Hindlimb muscle (tissue), 1 donor: ENCODE measurements at places on chromosomes 12 and 14.

GRCh38 chr14:95039259-95039992 is 117.9 kb downstream of the DICER1 start:
- no peak for DNase-seq

GRCh38 chr14:36944307-36945010 is 227.9 kb downstream of the SLC25A21 start:
- no peak for DNase-seq

- DNase-seq: no peak
These were observed 691.8 kb downstream of the FLRT2 start for GRCh38 chr14:86221755-86222154.

DNA sequence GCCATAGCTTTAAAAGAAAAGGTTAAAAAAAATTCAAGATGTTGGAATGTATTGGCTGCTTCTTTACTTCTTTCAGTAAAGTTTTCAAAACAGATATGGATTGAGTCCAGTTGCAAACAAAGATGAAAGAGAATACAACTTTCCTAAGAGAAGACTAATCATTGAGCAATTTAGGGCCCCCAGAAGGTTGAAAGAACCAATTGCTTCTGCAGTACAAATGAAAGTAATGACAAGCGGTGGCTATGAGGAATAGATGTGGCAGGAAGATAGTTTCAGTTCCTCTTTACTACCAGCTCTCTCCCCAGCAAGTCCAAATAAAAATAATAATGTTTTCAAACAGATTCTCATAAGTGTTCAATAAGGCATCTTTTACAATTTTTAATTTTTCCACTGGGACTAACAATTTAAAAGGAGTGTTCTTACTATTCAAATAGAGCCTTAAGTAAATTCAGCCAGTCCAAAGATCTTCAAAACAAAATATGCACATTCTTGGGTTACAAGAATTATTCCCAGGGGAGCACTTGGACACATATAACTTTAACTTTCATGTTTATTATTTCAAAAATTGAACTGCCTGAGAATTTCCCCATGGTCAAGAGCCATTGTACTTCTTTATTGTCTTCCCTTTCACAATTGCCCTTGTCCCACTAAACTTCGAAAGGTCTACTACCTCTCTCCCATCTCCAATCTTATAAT is 62.3 kb upstream of the PPP1R12A start:
- no peak for DNase-seq

DNA sequence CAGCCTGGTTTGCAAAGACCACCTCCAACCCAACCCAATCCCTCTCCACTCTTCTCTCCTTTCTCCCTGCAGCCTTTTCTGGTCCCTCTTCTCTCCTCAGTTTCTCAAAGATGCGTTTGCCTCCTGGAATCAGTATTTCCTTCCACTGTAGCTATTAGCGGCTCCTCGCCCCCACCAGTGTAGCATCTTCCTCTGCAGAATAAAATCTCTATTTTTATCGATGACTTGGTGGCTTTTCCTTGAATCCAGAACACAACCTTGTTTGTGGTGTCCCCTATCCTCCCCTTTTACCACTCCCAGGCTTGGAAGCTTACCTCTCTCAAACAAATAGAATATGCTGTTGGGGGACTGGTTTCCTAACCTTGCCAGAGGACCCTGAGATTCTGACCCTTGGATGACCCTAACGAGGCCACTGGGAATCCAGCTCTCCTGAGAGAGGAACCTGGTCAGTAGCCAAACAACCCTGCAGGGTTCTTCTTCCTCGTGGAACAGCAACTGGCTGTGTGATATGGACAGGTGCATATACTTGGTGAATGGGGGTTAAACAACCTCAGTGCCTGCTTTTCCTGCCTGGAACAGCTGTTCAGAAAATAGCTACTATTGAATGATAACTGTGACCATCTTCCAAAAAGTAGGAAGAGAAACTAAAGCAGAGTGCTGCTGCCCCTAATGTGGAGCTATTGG is 4.4 kb downstream of the WNT1 start:
- no peak for DNase-seq

- DNase-seq: no peak
These were observed 16.4 kb downstream of the TRMT61A start for GRCh38 chr14:103545219-103545914.

GRCh38 chr14:50003213-50004021 is 110.5 kb downstream of the ARF6 start:
- DNase-seq: peak; percentile 74

- DNase-seq: no peak
These were observed 66.1 kb downstream of the KTN1 start for GRCh38 chr14:55645845-55646832.

DNA sequence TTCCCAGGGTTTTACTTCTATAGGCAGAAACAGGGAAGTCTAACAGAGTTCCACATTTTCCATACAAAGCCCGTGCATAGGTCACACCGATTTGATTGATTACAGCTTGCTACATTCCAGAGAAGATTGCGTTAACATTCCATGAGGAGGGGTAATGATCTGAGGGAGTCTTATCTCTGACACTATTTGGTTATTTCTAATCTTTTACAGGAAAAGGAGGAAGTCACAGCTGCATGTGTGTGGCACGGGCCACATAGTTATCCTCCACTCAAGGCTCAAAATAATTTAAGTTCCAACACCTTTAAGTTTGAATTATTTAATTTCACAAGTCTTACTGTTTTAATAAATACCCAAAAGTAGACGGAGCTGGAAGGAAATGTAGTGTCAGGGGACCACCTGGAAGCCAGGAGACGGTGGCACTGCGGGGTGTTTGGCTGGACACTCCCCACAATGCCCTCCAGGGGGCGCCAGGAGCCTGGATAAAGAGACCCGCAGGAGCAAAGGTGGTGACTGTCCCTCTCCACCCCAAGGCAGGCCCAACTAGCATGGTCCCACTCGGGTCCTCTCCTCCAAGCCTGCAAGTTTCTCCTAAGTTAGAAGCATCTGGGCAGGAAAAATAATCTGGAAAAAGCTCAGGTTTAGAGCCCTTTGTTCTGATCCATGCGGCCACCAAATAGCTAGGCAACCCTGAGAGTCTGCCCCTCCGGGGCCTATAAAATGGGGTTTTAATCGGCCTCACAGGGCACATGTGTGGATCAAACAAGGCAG is 20.2 kb downstream of the KRT8 start:
- peak; percentile 52 for DNase-seq

GRCh38 chr12:31589598-31589903 is 1.4 kb downstream of the DENND5B start:
- no peak for DNase-seq

GRCh38 chr12:47547077-47547476 is 158.8 kb downstream of the RPAP3 start:
- DNase-seq: no peak

DNA sequence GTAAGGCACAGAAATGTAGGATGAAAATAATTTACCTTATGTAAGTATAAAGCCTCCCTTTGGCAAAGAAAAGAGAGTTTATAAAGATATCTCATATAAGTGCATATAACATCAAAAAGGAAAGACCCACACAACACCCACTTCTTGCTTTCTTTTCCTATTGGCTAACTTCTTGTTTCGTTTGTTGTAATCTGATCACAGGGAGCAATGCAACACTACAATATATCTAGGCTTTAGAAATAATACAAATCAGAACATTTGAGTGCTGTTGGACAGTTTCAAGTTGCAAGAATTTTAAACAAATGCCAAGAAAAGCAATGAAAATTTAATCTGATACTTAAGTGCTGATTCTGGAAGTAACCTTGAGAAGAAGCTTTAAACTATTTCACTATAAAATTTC is 1.3 kb downstream of the FGD6 start:
- no peak for DNase-seq

GRCh38 chr12:28086521-28087155 is 103.6 kb upstream of the CCDC91 start:
- no peak for DNase-seq

GRCh38 chr12:26122681-26123481 is 2.0 kb downstream of the BHLHE41 start:
- DNase-seq: peak; percentile 57

DNA sequence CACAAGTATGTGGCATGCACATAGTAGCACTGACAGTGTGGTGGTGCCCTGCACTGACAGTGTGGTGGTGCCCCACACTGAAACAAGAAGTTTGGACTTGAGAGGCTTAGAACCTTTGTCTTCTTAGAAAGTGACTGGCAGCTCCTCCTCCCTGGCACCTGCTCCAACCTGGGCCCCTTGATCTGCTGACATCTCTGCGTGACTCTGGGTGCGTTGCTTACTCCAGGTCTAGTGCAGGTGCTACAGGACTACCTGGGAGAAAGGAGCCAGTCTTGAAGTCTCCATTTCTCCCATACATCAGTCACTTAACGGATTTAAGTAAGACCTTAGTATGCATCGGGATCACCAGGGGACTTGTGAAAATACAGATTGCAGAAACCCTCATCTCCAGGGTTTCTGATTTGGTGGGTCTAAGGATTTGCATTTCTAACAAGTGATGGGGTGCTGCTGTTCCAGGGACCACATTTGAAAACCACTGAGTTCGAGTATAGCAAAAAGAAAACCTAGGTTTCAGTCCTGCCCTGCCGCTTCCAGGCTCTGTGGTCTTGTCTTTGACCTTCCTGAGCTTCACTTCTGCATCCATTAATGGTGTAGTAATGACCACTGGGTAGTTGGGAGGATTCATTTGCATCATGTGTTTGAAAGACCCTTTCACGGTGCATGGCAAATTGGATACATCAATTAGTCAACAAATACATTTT is 15.7 kb downstream of the NINJ2 start:
- no peak for DNase-seq

DNA sequence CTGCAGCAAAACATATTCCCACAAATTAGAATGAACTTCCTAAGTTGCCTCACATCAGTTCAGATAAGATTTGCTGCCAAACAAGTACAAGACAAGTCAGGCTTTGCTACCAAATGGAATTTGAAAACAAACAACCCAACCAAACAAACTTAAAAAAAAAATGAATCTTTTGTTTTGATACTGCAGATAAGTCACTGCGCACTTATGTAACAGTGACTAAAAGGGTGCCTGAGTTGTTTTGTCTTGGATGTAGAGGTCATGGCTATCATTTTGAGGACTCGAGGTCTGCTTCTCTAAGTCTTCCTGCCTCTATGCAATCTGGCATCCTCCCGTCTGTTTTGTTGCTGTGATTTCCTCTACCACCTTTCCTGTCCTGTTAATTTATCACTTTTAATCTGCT is 11.1 kb upstream of the EPS8 start:
- DNase-seq: no peak

DNA sequence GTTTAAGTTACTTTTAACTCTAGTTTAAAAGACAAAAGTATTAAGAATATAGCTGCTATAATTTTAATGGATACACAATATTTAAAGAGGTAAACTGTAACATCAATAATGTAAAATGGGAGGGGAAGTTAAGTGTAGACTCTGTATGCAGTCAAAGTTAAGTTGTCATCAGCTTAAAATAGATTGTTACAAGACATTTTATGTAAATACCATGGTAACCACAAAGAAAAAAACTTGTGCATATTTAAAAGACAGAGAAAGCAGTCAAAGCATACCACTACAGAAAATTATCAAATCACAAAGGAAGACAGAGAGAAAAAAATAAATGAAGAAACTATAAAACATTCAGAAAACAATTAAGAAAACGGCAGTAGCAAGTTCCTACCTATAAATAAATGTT is 73.3 kb downstream of the CEP128 start:
- DNase-seq: no peak

- no peak for DNase-seq
These were observed 924.3 kb downstream of the BCL11B start for GRCh38 chr14:98347686-98348085.

DNA sequence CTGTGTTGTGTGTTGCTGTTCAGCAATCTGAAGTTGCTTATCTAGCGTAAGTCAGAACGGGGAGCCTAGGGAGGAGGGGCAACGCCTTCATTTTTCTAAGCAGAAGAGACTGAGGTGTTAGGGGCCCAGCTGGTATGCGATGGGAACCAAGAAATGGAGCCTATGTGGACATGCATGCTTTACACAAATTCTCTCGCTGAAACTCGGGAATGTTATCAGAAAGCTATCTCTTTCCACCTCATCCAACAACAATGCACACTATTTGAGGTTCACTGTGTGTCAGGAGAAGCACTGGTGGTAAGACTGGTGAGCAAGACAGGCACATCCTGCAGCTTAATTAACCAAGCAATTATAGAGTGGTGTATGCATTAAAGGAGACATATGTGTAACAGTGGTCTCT is 89.7 kb downstream of the NRXN3 start:
- DNase-seq: no peak

DNA sequence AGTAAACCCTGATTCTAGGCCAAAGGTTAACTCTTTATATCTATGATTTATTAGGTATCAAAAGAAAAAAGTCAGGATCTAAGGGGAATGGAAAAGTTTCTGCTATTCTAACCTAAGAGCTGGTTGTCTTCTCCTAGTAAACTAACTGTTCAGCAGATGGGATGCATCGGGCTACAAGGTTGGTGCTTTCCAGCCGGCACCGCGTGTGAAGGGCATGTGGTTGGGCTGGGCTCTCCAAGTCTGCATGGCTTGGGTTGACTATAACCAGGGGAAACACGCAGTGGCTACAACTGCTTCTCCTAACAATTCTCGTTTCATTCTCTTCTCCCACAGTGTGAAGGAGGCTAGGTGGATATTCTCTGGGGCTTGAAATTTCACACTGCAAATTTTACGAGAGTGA is 354.5 kb downstream of the APAF1 start:
- no peak for DNase-seq

DNA sequence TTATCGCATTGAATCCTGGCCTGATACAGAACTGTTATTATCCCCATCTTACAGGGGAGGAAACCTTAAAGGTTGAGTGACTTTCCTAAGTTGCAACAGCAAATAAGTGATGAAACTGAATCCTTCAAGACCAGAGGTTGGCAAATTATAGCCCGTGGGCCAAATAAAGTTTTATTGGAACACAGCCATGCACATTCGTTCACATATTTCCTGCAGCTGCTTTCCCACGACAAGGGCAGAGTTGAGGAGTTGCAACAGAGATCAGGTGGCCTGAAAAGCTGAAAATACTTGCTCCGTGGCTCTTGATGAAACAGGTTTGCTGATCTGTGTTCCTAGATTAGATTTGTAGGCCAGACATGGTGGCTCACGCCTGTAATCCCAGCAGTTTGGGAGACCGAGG is 126.7 kb downstream of the PHETA1 start:
- no peak for DNase-seq

- DNase-seq: no peak
These were observed 492.7 kb upstream of the MGAT4C start for GRCh38 chr12:86748894-86749293.

- no peak for DNase-seq
These were observed 42.2 kb downstream of the PLEKHA5 start for GRCh38 chr12:19171731-19172130.

GRCh38 chr12:26244503-26244902 is 49.1 kb downstream of the SSPN start:
- no peak for DNase-seq

- DNase-seq: no peak
These were observed 43.1 kb downstream of the HMGA2 start for GRCh38 chr12:65867394-65867793.

- DNase-seq: no peak
These were observed 34.9 kb downstream of the AEBP2 start for GRCh38 chr12:19474147-19474546.
